ENCODE measurements at places on chromosomes 6 and 20.

DNA sequence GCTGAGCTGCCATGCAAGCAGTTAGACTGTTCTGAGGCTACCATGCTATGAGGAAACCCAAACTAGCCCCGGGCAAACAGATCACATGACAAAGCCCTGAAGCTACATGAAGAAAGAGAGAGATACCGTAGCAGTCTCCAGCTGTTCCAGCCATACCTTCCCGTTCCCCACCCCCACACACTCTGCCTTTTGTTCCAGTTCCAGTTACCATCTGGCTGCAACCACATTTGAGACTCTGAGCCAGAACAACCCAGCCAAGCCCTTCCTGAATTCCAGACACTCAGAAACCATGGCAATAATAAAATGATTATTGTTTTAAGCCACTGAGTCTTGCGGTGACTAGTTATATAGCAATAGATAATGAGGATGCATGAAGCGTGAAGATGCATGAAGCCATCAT lies 28.3 kb downstream of the RIN2 start:
- no peak for DNase-seq

- DNase-seq = no peak
Observed at GRCh38 chr6:51141080-51141479, 322.4 kb downstream of the TFAP2B start.

- DNase-seq = no peak
Observed at GRCh38 chr20:20677186-20677585, 35.3 kb downstream of the RALGAPA2 start.

DNA sequence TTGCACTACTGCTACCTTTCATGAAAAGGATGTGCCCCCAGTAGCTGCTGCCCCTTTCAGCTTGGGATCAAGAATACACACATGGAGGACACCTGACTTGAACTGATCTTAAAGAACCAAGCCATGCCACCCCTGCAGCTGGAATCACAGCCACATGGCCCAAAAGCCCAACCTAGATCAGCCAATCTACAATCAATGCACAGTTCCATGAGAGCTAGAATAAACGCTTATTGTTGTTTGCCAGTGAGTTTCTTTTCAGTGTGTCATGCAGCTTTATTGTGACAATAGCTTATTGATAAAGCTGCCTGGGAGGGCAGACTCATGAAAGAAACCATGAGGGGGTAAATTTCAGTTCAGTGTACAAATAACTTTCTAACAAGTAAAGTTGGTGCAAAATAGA lies 397.7 kb downstream of the PTPRT start:
- no peak for DNase-seq

DNA sequence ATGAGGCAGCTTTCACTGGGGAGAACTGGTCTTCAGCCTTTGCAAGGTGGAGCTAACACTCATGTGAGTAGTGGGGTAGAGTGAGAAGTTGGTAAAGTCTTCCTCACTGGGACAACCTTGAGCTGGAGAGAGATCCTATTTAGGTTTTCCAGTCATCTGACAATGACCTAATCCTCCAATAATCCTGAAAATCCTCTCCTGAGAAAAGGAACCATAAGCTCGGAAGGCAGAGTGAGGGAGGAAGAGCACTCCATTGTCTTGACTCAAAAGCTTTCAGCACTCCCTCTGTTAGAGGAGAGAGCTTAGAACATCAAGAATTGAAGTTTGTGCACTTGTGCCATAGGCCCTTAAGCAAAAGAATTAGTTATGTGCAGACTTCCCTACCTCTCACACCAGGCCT lies 77.8 kb downstream of the TRAM2 start:
- no peak for DNase-seq

DNA sequence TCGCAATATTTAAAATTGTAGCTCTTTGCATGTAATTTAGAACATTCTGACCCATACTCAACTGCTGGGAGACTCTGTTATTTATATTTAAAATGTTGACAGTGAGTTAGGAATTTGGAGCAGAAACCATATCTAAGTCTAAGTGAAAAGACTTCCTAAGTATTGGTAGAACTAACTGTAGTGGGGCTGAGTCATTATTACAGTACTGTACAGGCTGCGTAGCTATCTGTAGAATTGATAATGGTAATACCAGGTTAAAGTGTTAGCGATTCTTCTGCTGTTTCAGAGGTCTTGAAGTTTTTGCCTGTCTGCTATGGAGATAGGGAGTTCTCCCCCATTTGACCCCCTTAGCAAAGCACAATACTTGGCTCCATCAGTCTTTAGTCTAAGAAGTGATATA lies 3.6 kb downstream of the TOP1 start:
- no peak for DNase-seq

Measured in cortex of kidney (tissue), 1 donor.